ENCODE measurements at places on chromosomes 4 and X. TPM values are rescaled to one million over a fixed set of nuclear protein-coding genes. Genes with fewer than 3 reads are reported as not detected.

The MAB21L2 gene
- total RNA-seq, result 13.9 TPM

The CXCR3 gene
- not detected for total RNA-seq

The AKAP4 gene
- total RNA-seq, result not detected

The NUP62CL gene
- not detected for total RNA-seq

The EXOC1L gene
- total RNA-seq, result not detected

The CXCL3 gene
- 4.9 TPM for total RNA-seq

The TAF7L gene
- total RNA-seq, result not detected

The EVC gene
- 65.1 TPM for total RNA-seq

The MAGEA1 gene
- not detected for total RNA-seq

The ABCE1 gene
- total RNA-seq, result 74.6 TPM

The GLUD2 gene
- total RNA-seq, result 0.27 TPM

The SH2D1A gene
- 0.71 TPM for total RNA-seq

The SMIM10L2A gene
- total RNA-seq, result 0.63 TPM

The SPANXB1 gene
- not detected for total RNA-seq

The UVSSA gene
- 23.3 TPM for total RNA-seq

GRCh38 chrX:136250191-136251040, 784 bp downstream of the MAP7D3 start:
- DNase-seq, result no peak

DNA sequence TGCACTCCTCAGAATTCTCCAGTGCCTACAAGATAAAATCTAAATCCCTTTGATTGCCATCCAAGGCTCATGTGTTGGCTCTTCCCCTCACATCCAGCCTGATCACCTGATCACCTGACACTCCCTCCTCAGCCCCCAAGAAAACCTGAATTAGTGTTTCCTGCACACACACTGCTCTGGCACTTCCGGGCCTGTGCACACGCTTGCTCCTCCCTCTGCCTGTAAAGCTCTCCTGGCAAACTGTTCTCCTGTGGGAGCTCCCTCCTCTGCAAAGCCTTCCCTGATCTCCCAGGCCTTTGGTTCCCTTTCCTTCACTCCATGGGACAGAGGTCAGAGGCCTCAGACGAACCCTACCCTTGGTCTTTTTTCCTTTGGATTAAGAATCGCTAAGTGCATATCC, 19.9 kb downstream of the PHKA2 start:
- DNase-seq, result no peak

- no peak for DNase-seq
Measured at GRCh38 chr4:24800325-24800895, 5.0 kb downstream of the SOD3 start.

DNA sequence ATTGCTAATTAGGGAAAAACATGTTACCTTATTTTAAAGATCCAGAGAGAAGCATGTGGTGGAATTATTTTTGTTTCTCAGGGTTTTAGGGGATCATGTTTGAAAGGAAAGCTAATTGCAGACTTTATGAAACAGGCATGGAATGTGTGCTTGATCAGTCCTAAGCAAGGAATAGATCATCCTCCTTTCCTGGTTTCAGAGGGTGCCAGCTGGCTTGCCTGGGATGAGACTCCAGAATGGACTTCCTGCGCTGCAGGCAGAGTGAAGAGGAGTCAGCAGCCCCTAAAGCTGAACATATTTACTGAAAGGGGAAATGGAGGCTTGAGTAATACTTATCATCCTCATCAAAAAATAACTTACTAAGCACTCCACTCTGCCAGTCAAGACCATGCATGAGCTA, 13.3 kb downstream of the FGF5 start:
- no peak for DNase-seq

GRCh38 chr4:95165926-95166524, 382.7 kb downstream of the UNC5C start:
- DNase-seq, result no peak

DNA sequence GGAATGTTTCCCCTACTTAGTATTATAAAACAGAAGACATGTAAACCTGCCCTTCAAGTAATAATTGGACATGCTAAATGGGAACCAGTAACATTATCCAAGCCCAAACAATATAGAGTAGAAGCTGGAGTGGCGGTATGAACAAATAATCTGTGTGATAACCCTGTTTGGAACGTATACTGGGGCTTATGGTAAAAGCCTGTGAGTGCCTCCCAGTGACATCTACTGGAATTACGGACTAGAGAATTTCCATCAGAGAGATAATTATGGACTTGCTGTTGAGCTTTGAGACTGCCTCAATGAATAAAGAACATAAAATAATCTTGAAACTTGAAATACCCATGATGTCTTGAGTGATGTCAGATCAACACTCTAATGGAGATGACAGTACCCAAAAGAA, 406.3 kb upstream of the GRIA3 start:
- no peak for DNase-seq

GRCh38 chr4:138766332-138766731, 249.2 kb upstream of the NOCT start:
- DNase-seq, result no peak

DNA sequence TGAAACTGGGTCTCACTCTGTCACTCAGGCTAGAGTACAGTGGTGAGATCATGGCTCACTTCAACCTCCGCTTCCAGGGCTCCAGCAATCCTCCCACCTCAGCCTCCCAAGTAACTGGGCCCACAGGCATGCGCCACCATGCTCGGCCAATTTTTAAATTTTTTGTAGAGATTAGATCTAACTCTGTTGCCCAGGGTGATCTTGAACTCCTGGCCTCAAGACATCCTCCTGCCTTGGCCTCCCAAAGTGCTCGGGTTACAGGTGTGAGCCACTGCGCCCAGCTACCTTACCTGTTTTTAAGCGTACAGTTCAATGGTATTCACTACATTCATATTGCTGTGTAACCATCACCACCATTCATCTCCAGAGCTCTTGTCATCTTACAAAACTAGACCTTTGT, 41.5 kb downstream of the ING2 start:
- DNase-seq, result no peak

DNA sequence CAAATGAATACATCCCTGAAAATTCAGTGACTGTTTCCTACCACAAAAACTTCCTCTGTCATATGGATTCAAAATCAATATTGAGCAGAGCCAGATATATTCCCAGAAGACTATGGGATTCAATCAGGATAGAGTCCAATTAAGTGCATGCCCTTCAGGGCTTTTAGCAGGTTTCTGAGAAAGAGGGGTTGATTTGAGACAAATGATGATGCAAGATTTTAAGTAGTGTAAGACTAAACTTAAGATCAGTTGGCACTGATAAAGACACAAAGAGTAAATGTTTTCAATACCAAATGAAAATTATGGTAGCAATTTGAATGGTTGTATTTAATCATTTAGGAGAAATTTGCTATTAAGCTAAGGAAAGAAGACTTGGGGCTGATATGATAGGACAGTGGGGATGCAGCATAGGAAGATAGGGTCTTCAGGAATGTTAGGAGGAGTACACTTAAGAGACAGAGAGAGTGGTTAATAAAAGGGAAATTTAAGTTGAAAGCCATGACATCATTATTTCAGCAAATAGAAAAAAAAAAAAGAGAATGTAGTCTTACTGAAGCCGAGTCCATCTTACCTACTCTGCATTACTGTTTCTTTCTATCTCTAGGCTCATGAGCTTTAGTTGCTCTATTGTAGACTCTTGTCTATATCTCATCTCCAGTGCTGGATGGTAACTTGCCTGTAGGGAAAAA, 32.0 kb upstream of the XK start:
- no peak for DNase-seq

GRCh38 chr4:118395057-118395644, 42.3 kb upstream of the PRSS12 start:
- no peak for DNase-seq

DNA sequence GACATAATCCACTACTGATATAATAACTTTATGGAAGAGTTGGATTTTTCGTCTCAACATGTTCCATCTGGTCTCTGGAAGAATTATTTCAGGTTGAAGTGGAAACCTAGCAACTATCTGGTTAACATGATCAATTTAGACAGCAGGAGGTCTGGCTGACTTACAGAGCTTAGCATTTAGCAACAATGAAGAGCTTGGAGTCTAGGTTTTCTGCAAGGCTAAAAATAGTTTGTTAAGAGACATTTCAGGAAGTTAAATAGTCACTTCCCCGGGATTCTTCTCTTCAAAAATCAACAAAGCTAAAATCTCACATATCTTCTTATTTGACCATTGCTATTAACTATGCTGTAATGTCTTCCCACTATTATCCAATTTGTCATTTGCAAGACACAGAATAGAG, 418.6 kb upstream of the DIPK2B start:
- no peak for DNase-seq

DNA sequence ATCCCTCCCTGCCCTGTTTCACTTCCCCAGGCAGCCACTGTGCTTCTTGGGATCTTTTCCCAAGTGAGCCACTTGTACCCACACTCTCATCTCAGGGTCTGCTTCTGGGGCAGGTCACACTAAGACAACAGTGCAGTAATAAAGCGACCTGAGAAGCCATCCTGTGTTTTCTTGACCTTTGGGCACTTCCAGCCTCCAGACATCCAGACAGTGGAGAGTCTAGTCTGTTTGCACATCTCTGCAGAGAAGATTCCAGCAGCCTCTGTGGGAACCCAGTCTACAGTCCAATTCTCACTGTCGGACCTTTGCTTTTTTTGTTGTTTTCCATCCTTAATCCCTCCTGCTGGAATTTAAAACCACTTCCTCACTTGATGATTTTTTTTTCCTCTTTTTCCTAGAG, 50.3 kb upstream of the ATP6AP2 start:
- no peak for DNase-seq
